HuH-7.5 (cell line): ENCODE measurements at places on chromosomes 11 and 22.

DNA sequence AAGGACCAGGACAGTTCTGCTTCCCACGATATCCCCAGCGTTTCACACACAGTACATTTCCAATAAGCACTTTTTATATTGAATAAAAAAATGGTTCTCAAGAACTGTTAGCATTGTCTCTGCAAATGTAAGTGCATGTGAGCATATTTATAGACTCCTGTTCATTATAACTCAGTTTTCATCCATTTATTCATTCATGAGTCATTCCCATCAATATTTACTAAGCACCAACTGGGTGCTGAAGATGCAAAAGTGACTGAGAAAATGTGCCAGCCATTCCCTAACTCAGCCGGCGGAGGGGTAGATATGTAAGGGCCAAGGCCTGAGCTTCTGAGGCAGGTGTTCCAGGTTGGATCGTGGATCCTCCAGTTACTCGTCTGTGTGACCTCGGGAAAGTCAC lies 64.8 kb downstream of the CACNG2 start:
- DNase-seq, result no peak

- DNase-seq, result no peak
Measured at GRCh38 chr11:63841554-63841953, 2.6 kb downstream of the MARK2 start.

DNA sequence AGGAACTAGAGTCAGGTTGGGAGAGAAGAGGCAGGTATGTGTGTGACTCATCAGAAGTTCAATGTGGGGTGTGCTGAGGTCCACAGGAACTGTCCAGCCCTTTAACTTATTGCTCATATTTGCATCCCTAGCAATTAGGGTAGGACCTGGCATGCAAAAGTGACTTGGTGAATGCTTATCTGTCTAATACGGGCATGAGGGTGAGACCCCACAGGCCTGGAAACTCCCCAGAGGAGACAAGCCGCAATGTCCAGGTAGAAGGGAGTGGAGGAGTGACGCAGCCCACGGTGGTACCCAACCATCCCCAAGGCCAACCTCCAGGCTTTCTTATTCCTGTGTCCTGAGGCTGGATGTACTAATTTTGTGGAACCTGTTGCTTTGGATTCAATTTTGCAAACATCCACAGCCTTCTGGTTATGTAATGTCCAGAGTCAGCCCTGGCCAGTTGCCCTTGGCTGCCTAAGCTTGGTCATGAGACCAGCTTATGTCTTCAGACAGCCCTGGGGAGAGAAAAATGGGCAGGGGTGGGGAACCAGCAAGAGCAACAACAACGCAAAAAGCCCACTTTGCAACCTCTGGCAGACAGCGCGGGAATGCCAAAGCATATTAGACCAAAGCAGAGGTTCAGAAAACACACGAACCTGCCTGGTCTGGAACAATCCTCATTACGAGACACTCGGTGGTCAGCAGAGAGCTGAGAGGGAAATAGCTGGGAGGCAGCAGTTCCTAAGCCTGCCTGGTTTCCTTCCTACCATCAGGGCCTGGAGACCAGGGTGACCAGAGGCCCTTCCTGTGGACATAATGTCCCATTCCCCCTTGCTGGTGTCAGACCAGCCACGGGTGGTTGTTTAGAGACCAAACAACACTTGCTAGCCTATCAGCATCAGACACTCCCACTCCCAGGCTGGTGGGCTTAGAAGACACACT lies 49.3 kb downstream of the TIMP3 start:
- no peak for DNase-seq

- no peak for DNase-seq
Measured at GRCh38 chr11:76579752-76580151, 90.8 kb downstream of the LRRC32 start.

DNA sequence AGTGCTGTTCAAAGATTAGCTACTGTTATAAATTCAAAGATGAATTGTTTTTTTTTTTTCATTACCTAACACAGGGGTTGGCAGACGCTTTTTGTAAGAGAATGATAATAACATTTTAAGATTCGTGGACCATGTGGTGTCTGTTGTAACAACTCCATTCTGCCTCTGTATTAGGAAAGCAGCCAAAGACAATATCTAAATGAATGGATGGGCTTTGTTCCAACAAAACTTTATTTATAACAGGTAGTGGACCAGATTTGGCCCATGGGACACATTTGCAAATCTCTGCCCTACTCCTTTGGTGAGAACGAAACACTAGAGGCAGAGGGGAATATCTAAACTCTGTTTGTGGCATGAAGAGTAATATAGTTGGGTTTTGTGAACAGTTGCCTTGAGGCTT lies 83.6 kb upstream of the BLID start:
- DNase-seq, result no peak

DNA sequence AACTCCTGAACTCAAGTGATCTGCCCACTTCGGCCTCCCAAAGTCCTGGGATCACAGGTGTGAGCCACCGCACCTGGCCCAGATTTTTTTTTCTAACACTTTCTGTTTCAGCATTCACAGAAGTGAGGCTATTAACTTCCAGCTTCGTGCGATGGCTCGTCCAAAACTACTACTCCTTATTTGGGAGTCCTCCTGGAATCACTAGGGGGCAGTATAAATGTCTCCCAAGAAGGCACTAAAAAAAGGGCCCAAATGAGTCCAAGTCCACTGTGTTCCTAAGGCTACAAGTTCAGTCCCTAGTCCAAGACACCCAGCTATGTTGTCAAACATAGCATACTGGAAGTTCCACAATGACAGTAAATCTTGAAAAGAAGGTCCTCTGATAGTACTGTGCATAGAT lies 63.2 kb upstream of the BIRC3 start:
- DNase-seq, result no peak

- no peak for DNase-seq
Measured at GRCh38 chr11:67600324-67601029, 6.3 kb upstream of the NDUFV1 start.

GRCh38 chr11:117453886-117454563 lies 126.4 kb downstream of the CEP164 start:
- DNase-seq, result no peak

- DNase-seq, result no peak
Measured at GRCh38 chr22:46045459-46046298, 68.7 kb upstream of the WNT7B start.

- DNase-seq, result peak; percentile 86
Measured at GRCh38 chr11:776561-777287, 563 bp downstream of the GATD1 start.

DNA sequence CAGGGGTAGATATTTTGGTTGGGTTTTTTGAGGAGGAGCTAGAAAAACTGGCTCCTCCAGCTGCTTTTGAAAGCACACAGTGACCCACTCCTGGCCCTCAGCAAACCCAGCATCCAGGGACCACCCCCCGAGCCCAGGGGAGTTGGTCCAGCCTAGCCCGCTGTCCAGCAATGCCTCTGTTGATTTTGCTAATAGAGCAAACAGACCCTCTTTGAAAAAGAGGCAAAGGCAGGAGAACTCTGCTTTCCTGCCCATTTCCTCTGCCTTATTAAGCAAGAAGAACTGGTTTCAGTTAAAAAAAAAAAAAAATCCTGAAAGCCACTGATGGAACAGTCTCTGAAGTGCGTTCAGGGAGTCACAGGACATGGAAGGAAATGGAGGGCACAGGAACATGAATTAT lies 25.3 kb downstream of the ABTB2 start:
- no peak for DNase-seq

- no peak for DNase-seq
Measured at GRCh38 chr11:112760396-112761059, 200.7 kb upstream of the NCAM1 start.

- DNase-seq, result no peak
Measured at GRCh38 chr22:47997052-47997590, 1234.7 kb downstream of the TBC1D22A start.

DNA sequence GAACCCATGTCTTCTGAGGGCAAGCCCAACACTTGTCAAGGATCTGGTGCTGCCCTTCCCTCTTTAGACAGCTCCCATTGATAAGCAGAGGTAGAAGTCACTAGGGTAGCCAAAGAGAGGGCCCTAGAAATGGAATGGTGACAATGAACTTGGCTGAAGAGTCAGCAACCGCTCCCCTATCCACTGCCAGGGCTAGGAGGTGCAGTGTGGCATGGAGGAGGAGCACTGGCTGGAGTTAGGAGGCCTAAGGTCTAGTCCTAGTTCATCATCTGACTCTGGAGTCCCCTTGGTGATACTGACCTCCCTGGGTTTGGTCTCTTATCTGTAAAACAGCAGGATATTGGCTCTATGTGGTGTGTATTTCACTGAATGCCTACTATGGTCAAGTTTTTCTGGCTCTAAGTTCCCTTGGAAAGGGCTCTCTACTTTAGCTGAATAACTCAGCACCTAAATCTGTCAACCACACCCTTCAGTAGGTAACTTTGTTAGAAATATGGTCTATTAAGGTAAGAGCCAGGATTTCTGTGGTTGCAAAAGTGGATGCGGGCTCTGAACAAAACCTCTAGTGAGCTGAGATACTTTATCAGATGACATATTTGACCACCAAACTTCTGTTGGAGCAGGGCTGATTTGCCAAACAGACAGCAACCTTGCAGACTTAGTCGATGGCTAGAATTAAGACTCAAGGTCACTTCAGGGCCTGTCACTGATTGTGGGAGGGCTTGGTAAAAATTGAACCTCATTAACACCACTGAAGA lies 10.5 kb downstream of the TIMP3 start:
- DNase-seq, result no peak

- DNase-seq, result no peak
Measured at GRCh38 chr22:17814084-17814483, 39.8 kb upstream of the BID start.

DNA sequence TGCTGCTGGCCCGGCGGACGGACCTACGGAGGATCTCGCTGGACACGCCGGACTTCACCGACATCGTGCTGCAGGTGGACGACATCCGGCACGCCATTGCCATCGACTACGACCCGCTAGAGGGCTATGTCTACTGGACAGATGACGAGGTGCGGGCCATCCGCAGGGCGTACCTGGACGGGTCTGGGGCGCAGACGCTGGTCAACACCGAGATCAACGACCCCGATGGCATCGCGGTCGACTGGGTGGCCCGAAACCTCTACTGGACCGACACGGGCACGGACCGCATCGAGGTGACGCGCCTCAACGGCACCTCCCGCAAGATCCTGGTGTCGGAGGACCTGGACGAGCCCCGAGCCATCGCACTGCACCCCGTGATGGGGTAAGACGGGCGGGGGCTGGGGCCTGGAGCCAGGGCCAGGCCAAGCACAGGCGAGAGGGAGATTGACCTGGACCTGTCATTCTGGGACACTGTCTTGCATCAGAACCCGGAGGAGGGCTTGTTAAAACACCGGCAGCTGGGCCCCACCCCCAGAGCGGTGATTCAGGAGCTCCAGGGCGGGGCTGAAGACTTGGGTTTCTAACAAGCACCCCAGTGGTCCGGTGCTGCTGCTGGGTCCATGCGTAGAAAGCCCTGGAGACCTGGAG lies 74.1 kb downstream of the LRP5 start:
- DNase-seq, result no peak

DNA sequence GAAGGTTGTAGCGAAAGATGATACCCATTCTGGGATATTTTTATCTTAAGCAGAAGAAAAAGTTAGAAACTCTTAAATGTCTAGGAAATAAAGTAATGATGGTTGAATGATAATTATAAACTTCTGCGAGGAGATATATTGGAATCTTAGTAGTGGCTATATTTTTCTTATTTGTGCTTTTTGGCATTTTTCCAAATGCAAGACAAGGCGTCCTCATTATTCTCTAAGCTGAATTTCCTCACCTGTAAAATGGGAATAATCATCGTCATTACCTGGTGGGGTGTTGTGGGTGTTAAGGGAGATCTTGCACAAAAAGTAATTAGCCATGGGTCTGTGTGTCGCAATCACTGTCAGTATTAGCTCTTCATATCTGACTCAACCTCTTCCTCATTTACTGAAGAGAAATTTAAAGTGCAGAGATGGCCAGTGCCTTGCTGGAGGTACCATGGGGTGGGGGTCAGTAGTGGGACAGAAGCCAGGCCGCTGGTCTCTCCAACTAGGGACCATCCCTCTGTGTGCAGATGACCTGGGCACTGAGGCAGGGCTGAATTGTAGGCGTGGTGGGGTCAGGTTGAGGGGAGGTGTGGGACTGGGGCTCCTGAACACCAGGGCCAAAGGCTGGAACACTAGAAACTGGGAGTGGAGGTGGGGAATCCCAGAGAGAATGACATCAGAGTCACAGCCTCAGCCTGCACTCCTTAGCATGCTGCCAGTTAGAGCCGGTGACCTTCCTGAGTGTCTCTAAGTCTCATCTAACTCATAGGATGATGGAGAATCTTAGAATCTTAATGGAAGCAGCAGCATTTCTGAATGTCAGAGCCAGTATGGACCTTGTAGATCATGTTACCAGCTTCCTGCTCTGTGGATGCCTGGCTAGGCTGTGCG lies 4.1 kb downstream of the PITPNM1 start:
- DNase-seq, result peak; percentile 76

- DNase-seq, result no peak
Measured at GRCh38 chr11:33533386-33534052, 167.1 kb downstream of the C11orf91 start.

GRCh38 chr11:30568931-30569330 lies 17.2 kb downstream of the MPPED2 start:
- no peak for DNase-seq

GRCh38 chr22:32222991-32223390 lies 18.1 kb upstream of the RFPL2 start:
- no peak for DNase-seq

DNA sequence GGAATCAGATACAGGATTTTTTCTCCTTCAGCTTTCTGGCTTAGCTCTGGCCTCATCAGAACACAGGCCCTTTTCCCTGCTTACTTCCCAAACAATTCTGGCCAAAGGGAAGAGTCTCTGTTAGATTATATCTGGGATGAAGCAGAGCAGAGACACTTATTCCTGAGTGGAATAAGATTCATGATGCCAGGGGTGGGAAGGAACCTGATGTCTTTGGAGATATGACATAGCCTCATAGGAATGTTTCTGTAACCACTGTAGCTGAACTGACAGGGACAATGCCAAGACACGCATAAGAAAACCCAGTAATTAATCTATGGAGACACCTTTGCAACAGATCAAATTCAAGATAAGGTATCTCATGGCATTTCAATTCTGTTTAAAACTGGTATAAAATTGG lies 177.1 kb upstream of the RAG2 start:
- DNase-seq, result no peak

DNA sequence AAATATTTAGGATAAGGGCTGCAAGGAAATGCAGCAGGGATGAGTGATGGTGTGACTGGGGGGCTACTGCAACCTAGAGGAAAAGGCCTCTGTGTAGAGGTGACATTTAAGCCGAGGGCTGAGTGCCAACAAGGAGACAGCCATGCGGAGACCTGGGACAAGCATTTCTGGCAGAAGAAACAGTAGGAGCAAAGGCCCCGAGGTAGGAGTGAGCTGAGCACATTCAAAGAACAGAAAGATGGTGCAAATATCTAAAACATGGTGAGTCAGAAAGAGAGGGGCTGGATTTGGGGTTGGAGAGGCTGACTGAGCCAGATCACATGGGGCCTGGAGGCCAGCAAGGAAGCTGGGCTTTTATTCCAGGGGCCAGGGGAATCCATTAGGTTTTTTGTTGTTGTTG lies 55.1 kb upstream of the INCENP start:
- DNase-seq, result no peak
